Putamen (tissue), 1 donor: ENCODE measurements at places on chromosomes 13 and 19.

DNA sequence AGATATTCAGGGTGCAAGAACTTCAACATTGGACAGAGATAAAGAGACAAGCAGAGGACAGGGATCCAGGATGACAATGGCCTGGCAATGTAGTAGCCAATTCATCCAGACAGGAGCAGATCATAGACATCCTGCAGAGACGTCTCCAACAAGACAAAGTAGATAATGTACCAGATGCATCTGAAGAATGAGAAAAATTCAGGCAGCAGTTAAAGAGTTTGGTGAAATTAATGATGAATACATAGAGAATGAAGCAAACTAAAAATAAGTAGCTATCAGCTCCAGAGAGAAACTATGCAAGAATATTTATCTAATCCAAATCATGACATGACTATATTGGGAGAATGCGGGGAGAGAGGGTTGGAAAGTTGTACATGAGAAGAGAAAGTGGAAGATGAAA lies 278.4 kb upstream of the DACH1 start:
- no peak for DNase-seq

DNA sequence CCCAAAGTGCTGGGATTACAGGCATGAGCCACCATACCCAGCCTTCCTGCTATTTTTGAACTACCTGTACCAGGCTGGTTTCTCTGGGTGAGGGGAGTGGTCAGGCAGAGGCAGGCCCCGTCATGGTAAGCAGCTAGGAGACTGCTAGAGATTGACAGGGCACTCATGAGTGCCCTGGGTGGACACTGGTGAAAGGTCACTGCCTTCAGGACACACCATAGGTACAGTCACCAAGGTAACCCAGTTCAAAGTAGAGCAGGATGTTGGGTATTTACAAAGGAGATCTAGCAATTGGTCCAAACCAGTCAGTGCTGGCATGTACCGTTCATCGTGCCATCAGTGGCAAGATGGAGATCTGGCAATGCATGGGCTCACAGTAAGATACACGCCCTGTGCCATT lies 25.5 kb downstream of the DPRX start:
- no peak for DNase-seq

- no peak for DNase-seq
Measured at GRCh38 chr13:110450941-110451730, 110.4 kb downstream of the RAB20 start.

- no peak for DNase-seq
Measured at GRCh38 chr13:99303863-99304521, 3.2 kb downstream of the GPR183 start.

GRCh38 chr19:4288091-4288777 lies 9.2 kb downstream of the SHD start:
- DNase-seq = no peak

GRCh38 chr13:45132369-45133064 lies 12.2 kb downstream of the GTF2F2 start:
- DNase-seq = no peak

GRCh38 chr19:35085947-35086346 lies 29.7 kb upstream of the FXYD3 start:
- no peak for DNase-seq

DNA sequence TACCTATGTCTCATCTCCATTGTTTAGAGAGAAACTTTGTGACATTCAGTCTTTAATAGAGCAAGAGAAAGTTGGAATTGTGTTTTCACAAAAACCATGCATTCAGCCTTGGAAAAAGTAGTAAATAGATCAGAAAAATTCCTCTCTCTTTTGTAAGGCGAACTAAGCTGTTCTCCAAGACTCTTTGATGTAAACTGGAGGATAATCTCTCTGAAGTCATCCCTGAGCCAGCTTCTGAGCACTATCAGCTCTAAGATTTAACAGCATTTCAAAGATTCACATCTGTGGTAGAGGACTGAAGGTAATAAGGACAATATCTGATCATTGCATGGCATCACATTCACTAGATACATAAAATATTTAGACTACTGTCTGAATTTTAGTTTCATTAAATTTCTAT lies 904.6 kb upstream of the ATXN8OS start:
- DNase-seq = no peak

GRCh38 chr13:44293908-44294735 lies 79.5 kb upstream of the SERP2 start:
- DNase-seq = no peak

- no peak for DNase-seq
Measured at GRCh38 chr19:31545777-31546176, 196.5 kb upstream of the TSHZ3 start.

- DNase-seq = no peak
Measured at GRCh38 chr19:44661205-44661604, 10.1 kb upstream of the CEACAM19 start.

DNA sequence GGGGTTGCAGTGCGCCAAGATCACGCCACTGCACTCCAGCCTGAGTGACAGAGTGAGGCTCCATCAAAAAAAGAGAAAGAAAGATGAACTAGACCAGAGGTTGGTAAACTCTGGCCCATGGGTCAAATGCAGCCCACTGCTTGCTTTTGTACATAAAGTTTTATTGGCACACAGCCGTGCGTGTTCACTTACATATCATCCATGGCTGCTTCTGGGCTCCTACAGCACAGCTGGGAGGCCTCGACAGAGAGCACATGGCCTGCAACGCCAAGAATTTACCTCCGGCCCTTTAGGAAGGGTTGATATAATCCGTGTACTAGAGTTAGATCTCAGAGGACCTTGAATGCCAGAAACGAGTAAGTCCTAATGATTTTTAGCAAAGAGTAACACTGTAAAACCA lies 46.0 kb downstream of the GNG7 start:
- no peak for DNase-seq

DNA sequence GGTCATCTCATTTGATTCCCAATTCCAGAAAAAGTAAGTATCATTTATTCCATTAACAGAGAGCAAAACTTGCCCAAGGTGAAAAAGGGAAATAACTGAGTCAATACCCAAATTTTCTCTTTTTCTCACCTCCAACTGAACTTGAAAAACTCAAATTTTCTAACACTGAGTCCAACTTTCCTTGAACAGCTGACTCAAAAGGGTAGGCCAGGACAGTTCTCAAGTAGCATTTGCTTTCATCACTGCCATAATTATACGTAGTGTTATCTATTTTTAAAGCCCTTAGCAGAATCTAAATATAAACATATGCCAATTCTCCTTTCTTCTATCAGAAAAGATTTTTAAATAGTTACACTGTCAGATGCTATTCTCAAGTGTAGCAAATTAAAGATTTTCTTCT lies 3.5 kb downstream of the N4BP2L2 start:
- no peak for DNase-seq

DNA sequence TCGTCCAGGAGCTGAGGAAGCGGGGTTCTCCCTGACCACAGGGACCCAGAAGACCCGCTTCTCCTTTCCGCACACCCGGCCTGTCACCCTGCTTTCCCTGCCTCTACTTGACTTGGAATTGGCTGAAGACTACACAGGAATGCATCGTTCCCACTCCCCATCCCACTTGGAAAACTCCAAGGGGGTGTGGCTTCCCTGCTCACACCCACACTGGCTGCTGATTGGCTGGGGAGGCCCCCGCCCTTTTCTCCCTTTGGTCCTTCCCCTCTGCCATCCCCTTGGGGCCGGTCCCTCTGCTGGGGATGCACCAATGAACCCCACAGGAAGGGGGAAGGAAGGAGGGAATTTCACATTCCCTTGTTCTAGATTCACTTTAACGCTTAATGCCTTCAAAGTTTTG lies 18.9 kb downstream of the VASP start:
- peak; percentile 76 for DNase-seq

DNA sequence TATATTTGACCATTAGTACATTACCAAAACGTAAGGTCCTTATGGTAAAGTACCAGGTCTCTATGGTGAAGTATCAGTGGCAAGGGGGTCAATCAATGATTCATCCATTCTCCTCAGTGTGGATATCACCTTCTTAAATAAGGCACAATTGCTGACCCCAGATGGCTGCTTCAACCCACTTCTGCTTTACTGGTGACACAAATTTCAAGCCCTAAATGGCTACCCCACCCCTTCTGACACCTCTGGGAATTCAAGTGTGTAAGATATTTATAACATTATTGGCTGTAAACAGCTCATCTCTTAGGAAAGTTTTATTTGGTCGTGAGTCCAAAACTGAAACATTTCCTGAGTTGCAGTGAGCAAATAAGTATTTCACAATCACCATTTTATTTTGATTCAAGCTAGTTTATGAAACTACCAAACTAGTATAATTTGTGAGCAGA lies 7.9 kb upstream of the WBP4 start:
- no peak for DNase-seq

- DNase-seq = peak; percentile 52
Measured at GRCh38 chr19:459724-460511, 915 bp downstream of the SHC2 start.

GRCh38 chr19:35295792-35296462 lies 4.0 kb downstream of the MAG start:
- DNase-seq = no peak

- DNase-seq = no peak
Measured at GRCh38 chr13:95386370-95386769, 85.1 kb upstream of the ABCC4 start.

DNA sequence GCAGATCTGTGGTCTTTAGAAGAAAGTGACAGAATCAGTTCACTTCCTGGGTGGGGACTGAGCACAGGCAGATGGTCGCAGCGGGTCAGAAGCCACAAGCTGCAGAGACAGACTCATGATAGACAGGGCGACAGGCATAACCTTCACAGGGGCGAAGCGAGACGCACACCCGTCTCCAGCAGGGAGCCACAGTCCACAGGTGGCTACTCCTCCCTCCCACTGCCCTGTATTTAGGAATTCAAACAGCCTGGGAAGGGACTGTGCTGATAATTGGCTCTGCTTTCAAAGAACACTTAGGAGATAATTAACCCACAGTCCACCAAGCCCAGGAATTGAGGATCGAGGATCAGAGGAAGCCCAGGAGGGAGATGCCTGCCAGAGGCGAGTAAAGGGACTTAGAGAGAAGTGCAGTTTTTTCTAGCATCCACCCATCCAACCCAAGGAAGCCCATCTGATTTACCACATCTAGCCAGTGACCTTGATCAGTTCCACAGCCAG lies 23.2 kb downstream of the RFX2 start:
- DNase-seq = no peak

DNA sequence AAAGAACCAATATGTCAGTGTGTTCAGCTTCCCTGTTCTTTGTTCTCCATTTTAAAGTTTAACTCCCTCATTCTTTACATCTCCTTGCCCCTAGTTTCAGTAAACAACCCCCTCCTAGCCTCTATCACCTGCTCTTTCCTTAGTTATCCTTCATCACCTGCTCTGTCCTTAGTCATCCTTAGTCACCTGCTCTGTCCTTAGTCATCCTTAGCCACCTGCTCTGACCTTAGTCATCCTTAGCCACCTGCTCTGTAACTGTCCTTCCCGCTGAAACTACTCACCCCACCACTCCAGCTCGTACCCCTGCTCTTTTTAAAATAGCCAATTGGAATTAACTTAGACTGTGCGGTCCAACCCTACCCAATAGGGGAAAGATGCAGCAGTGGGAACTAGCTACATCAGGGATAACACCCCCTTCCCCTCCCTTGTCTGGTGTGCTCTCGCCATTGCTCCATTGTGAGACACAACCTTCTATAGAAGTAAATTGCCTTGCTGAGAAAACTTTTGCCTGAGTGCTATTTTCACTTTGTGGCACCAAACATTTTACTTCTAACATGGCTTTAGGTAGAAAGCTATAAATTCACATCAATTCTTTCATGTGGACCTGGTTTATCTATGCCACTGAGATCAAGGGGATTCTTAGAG lies 16.2 kb downstream of the EDNRB start:
- DNase-seq = no peak

DNA sequence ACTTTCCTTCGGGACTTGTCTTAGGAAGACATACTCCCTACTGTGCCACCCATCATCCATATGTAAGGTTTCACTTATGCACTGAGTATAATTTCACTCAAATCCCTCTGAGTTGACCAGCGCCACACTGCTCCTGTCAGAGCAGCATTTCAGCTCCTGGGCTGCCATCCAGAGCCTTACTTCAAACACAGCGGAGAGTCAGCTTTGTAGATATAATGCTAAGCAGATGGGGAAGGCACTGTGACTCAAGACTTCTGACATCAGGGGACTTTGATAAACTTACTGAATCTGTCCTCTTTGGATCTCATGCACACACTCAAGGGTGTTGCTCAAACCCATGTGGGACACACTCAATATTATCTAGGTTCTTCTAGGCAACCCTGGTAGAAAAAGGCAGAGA lies 34.9 kb downstream of the DOCK9 start:
- no peak for DNase-seq

- DNase-seq = no peak
Measured at GRCh38 chr13:78608252-78608687, 4.9 kb upstream of the POU4F1 start.

DNA sequence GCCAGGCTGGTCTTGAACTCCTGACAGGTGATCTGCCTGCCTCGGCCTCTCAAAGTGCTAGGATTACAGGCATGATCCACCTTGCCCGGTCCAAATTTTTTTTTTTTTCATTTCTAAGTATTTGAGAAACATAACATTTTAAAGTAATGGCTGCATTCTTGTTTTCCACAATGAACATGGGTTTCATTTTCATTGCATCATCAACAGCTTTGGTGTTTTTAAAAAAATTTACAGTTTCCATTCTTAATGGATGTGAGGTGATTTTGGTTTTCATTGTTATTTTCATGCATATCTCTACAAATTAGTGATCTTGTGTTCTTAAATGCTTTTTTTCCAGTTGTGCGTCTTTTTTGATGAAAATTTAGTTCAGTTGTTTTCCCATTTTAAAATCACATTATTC lies 27.5 kb downstream of the ZNF429 start:
- DNase-seq = no peak

- DNase-seq = no peak
Measured at GRCh38 chr19:35084509-35084762, 31.2 kb upstream of the FXYD3 start.

- no peak for DNase-seq
Measured at GRCh38 chr13:87788363-87788762, 117.2 kb downstream of the SLITRK5 start.

DNA sequence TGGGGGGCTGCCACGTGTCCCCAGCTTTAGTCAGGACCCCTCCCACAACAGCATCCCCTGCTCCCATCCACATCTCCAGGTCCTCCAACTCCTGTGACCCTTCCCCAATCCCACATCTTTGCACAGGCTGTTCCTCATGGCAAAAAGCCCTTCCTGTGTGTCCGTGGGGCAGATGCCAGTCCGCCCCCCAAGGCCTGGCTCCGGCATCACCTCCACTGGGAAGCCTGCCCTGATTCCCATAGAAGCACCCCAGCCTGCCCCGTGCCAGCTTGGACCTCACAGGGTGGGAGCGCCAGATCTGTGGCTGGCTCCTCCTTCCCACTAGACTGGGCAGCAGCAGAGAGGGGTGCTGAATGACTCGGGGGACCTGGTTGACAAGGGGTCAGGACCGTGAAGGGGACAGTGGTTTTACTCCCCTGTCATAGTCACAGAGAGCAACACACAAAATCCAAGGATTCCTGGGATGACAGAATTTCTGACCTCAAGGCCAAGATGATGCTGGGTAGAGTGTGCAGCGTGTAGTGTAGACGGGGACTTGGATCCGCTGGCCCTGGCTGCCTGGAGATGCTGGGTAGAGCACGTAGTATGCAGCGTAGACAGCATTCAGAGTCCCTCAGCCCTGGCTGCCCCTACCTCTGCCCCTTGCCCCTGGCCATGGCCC lies 13.3 kb downstream of the KLF2 start:
- DNase-seq = no peak

GRCh38 chr19:30668521-30669155 lies 296.5 kb downstream of the ZNF536 start:
- DNase-seq = no peak
